ENCODE measurements at places on chromosomes 11 and 22.

GRCh38 chr11:13098063-13098462, 88.9 kb downstream of the RASSF10 start:
- DNase-seq = no peak

DNA sequence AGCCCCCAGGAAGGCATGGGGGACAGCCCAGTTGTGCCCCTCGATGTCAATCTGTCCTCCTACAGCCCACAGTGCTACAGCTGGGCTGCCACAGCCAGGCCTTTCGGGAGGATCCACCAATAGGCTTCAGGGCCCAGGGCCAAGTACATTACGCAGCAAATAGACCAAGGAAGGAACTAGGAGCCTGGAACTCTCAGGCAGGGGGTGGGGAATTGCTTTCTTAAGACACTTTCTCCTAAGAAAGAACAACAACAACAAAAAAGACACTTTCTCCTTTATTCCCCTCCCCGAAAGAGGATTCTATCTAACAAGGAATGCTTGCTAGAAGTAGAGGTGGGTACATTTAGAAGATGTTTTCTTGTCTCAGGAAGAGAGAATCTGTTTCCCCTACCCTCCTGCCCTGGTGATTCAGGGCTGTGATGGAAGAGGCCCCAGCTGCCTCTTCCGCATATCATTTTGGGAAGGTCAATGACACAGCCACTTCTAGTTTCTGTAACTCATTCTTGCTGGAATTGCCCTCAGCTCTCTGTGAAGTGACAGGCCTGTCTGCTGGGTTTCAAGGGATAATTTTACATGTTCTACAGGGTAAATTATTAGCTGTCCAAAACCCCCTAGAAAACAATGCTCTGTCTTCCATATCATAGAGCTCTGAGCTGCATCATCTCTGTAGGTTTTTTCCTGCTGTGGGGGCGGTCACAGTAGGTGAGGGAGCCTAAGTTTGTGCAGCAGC, 6.0 kb upstream of the MALAT1 start:
- DNase-seq = peak; percentile 95

DNA sequence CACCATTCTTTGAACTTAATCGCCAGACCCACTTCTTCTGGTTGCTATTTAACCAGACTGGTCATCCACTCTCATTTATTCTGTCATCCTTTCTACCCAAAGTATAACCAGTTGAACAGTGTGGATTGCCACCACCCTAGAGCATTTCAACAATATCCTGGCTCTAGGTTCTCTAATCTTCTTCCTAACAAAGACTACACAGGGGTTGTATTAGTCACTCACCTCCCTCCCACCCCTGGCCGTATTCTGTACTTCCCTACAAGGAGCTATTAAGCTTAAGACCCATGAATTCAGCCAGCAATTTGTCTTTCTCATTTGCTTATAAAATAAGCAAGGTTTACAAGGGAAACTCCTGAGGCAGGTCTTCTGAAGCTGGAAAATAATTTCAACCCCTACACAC, 46.9 kb upstream of the CEP126 start:
- no peak for DNase-seq

GRCh38 chr11:64898541-64898940, 18.5 kb downstream of the ATG2A start:
- DNase-seq = no peak

DNA sequence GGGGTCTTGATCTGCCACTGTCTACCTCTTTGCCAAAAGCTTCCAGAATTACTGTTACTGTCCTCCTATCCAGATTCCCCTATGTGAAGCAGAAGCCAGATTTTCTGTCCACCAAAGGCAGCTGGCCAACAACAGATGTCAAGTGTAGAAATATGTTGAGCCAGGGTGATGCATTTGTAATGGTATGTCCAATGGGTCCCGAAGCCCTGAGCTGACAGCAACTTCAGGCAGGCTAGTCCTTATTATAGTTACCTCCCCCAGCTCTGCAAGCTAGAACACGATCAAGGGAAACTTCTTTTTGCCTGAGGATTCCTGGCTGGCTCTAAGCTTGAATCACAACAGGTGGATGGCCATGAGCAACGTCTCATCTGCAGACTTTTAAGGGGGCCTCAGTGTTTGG, 10.2 kb downstream of the PAMR1 start:
- DNase-seq = no peak

DNA sequence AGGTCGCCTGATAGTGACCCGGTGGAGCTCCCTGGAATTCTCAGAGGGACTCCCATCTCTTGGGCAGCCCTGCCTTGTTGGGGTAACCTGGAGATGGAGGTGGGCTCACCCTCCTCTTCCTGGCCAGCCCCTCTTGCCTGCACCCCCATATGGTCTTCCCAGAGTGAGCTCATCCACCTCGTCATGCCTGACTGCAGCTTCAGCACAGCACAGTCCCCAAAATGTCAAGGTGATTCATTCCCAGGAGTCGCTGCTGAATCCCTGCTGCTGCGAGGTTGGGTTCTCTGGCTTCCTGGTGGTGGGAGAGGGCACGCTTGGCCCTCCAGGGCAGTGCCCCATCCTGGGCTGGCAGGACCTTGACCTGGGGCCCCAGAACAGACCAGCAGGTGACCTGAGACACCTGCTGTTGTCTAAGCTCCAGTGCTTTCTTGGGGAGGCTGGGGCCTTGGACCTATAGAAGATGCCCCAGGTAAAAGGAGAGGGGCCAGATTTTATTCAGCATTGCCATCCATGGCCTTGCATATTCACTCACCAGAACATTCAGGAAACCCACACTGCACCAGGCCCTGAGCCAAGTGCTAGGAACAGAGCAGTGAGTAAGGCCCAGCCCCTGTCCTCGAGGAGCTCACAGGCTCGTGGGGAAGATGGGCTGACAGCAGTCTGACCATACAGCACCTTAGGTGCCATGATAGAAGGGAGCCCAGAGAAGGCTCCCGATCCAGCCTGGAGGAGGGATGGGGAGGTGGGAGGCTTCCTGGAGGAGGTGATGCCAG, 72.9 kb downstream of the CACNA1I start:
- DNase-seq = no peak

All from suppressor macrophage treated with lipopolysaccharide for 4 hours (primary cell).